Left cardiac atrium (tissue), 4 donors: ENCODE measurements at places on chromosomes 6 and 20. TPM values are rescaled to one million over a fixed set of nuclear protein-coding genes. Genes with fewer than 3 reads are reported as not detected.
A peak's percentile ranks its signal among the peaks of the same experiment; 100 is the strongest.

DNA sequence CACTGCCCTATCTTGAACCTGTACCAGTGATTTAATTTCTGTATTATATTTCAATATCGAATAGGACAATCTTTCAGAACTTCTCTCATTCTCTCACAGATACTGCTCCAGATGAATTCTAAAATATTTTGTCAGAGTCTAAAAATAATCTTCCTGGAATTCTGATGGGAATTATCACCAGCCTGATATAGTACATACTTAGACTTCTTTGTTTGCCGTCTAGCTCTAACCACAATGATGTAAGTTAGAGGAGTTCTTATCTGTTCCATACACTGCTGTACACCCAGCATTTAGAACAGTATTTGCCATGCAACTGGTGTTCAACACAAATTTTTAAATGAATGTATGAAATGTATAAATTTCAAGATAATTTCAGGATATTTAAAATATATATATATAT is 1.3 kb upstream of the HUS1B start:
- no peak for DNase-seq

- no peak for DNase-seq
Observed at GRCh38 chr6:108156180-108156937, 9.5 kb upstream of the NR2E1 start.

KCNS1 gene
- total RNA-seq = 0.21 TPM

DNA sequence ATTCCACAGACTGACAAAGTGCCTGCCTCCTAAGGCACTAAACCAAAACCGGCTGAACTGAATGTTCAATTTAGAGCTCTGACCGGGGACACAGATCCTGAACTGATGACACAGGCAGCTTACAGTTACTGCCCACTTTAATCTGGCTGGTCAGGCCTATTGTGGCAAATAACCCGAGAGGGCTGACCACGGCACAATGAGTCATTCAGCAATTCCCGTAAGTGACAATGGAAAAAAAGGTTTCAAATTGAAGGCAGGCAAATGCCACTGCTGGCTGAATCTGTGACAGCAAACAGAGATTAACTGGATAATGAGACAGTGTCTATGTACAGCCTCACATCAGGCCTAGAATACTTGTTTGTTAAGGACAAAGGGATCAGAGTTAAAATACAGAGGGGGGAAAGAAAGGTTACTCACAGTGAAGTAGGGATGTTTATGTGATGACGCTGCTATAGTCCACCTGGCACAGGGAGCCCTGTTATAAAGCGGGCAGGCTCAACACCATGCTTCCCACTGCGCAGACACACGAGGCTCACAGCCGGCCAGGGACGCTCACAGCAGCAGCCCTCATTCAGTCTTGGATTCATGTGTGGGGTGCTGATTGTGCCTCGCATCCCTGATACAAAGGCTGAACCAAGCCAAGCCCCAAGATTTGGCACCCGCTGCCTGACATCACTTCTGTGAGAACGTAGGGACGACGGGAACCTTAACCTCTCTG is 54.4 kb downstream of the RTN4IP1 start:
- no peak for DNase-seq

SLCO4A1 gene
- 15.1 TPM for total RNA-seq

MMS22L gene
- 4.0 TPM for total RNA-seq

DNA sequence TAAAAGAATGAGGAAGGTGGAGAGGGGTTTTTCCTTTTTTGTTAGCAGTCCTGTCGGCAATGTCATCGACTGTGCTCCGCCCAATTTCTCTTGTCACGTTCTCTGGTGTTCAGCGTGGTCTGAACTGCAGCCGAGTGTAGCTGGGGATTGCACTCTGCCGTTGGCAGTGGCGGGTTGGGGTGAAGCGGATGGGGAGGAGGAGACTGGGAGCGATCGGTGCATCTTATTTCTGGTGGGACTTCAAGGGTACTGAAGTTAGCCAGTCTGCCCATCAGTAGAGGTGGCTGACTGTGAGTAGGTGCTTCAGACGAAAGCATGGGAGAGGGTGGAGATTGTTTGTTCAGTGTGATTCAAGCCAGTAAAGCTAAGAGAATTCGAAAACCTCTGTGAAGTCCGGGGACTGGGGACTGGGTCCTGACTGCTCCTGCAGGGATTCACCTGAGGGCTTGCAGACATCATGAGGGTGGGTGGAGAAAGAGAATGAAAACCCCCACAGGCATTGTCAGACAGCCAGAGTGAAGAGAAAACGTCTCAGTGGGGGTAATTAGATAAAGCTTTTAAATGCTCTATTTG is 5.1 kb downstream of the RREB1 start:
- peak; percentile 34 for DNase-seq

BAK1 gene
- 21.6 TPM for total RNA-seq

DNA sequence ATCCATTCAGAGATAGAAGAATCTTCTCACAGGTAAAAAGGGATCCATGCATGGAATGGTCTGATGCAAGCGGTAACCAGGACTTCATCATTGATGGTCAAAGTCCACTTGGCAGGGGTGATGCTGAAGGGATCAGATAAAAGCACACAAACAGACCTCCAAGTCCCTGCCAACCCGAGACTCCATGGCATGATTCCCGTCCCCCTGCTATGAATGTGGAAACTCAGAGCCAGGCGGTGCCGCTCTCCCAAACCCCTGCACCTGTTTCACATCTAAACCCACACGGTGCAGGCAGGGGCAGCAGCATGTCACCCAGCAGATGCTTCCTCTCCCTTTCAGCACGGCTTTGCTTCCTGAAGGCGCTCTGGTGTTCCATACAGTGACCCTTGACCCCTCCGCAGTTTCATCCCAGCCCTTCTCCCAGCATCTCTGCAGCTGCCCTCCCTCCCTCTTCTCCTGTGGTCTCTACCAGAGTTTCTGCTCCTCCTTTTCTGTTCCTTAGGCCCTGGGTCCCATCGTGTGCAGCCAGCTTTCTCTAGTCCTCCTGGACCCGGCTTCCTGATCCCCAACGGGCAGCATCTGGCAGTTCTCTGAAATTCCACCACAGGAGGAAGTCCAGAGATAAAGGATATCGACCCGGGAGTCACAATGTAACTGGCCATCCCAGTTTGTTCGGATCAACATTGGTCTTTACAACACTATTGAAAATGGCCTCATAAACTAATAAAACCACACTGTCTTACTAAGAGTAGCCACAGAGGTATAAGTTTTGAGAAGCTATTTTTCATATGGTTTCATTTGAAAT is 235.0 kb downstream of the TTLL2 start:
- no peak for DNase-seq

DNA sequence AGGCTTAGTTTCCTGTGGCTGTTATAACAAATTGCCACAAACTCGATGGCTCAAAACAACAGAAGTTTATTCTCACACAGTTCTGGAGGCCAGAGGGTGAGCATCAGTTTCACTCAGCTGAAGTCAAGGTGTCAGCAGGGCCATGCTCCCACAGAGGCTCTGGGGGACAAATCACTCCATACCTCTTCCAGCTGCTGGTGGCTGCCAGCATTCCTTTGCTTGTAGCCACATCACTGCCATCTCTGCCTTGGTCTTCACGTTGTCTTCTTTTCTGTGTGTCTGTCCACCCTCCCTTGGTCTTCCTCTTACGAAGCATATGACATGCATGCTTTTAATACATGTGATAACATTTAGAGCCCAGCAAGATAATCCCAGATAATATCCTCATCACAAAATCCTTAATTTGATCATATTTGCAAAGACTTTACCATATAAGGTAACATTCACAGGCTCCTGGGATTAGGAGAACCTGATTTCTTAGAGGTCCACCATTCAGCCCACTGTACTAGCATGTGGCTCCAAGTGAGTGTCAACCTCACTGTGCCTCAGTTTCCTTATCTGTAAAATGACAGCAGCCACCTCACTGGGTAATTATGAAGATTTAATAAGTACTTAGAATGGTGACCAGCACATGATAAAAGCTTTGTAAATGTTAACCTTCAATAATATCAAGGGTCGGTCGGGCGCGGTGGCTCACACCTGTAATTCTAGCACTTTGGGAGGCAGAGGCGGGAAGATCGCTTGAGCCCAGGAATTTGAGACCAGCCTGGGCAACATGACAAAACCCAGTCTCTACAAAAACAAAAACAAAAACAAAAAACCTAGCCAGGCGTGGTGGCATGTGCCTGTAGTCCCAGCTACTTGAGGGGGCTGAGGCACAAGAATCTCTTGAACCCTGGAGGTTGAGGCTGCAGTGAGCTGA is 14.7 kb upstream of the PTGIS start:
- no peak for DNase-seq
